ENCODE measurements at places on chromosomes 1 and 21.

DNA sequence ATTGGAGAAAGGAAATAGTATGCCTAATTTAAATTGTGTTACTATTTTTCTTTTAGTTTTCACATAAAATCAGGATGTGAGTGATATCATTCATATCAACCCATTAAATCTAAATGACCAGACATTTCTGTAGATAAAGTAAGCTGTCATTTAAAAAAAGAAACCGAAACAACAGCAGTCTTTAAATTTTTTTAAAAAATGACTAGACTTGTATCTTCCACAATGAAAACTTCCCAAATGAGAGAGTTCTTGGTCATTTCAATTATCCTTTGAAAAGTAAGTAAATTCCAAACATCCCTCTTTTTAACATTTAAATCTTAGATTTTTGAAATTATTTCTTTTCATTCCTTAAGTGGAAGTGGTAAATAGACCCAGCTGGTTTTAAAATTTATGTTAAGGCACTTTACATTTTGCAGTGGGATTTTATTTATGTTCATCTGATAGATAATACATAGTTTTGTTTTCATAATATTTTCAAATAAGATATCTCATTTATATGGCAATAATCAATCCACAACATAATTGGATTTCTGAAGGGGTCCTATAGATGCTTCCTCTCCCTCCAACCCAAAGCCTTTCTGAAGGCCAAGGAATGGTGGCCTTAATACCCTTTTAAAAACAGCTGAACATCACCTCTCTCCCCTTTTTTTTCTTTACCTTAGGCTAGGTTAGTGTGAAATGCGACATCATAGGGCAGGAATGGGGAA lies 3.1 kb downstream of the FOXD3 start:
- no peak for DNase-seq

- no peak for DNase-seq
Measured at GRCh38 chr1:233367057-233367803, 39.7 kb downstream of the MAP3K21 start.

DNA sequence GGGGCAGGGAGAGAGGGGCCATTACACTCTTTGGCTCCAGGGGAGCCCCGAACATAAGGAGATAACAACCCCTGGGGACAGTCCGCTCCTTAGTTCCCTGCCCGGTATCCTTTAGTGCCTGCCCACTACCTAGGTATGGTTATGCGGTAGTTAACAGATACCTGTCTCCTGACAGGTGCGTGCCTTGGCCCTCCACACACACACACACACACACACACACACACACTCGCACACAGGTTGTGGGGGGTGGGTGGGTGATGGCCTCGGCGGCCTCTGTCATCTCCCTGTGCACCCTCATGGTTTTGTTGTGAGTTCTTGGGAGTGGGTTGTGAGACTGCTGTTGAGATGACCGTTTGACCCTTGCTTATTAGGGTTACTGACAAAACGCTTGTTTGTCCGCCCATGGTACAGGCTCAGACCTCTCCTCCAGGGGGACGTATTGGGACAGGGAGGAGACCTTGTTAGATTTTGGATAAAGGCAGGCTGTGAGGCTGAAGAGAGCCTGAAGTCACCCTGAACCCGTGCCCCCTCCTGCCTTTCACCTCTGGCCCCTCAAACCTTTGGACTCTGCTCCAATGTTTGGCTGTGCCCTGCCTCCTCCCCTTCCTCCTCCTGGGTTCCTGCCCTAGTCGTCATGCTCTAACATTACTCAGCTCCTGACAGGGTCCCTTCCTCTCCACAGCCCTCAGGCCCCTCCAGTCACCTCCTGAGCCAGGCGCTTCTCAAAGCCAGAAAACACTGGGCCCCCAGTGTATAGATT lies 979 bp downstream of the RASSF5 start:
- DNase-seq: no peak

GRCh38 chr1:218674280-218674773 lies 329.2 kb downstream of the TGFB2 start:
- DNase-seq: no peak

DNA sequence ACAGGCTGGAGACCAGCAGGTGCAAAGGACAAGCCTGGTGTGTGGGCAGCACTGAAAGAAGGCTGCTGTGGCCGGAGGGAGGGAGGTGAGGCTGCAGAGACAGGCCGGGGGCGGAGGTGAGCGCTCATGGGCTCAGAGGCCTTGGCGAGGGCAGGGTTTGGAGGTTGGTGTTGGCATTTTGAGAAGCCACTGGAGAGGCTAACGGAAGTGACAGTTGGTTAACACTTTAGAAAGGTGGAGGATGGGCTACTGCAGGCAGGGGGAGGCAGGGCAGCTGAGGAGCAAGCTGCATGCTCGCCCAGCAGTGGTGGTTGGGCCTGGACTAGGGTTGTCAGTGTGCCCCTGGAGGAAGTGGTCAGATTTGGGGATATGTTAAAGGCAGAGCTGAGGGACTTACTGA lies 37.5 kb downstream of the QSOX1 start:
- DNase-seq: no peak

DNA sequence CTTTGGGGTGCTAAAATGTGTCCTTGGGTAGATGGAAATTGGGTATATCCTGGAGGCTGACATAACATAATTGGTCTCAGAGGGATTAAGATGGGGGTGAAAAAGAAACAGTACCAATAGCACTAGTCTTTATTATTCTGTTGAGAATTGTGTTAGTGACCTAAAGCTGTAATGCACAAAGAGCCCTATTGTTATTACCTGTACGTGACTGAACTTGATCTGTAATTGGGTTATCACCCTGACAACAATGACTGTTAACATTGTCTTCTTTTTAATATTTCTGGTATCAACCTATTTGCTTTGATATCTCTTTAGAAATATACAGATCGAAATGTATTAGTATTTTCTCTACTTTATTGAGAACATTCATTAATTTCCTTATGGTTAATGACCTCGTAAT lies 147.6 kb downstream of the NEK7 start:
- no peak for DNase-seq

DNA sequence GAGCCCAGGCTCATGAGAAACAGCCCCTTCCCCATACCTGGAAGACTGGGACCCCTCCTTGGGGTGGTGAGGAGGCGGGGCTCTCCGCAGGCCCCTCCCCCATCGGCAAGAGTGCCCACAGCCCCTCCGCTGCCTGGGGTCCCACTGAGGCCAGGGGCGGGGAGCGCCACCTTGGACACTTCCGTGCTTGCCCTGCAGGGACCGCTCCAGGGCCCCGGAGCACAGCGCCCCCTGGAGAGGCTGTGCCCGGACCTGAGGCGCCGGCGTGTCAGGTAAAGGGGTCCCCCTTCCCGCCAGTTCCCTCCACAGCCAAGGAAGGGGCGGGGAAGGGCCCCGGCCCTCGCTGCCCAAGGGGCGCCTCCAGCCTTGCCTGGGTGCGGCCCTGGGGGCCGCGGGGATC lies 21.5 kb downstream of the INAVA start:
- no peak for DNase-seq

DNA sequence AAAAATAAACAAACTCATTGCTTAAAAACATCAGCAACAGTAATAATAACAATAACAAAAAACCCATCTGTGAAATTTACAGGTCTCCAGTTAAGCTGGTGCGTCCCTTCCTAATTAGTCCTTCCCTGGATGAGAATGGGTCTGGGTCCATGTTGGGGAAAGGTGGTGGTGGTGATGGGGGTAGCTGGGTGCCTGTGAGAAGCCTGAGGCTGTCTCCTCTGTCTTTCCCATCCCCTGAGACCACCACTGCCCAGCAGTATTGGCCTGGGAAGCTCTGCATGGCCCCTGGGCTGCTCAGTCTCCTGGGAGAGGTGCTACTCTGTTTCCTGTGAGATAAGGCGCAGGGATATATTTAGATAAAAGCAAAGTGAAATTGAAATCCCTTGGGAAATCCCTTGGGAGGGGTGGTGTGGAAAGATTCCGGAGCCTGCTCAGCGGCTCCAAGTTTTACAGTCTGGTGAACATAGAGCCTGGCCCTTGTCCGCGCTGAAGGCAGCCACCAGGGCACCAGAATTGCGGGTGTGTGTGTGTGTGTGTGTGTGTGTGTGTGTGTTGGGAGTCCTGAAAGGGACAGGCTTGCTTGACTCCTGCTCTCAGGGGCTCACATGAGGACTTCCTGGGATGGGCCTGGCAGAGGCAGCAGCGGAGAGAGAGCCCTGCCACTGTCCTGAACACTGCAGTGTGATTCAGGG lies 150.2 kb downstream of the FOXD2 start:
- no peak for DNase-seq

DNA sequence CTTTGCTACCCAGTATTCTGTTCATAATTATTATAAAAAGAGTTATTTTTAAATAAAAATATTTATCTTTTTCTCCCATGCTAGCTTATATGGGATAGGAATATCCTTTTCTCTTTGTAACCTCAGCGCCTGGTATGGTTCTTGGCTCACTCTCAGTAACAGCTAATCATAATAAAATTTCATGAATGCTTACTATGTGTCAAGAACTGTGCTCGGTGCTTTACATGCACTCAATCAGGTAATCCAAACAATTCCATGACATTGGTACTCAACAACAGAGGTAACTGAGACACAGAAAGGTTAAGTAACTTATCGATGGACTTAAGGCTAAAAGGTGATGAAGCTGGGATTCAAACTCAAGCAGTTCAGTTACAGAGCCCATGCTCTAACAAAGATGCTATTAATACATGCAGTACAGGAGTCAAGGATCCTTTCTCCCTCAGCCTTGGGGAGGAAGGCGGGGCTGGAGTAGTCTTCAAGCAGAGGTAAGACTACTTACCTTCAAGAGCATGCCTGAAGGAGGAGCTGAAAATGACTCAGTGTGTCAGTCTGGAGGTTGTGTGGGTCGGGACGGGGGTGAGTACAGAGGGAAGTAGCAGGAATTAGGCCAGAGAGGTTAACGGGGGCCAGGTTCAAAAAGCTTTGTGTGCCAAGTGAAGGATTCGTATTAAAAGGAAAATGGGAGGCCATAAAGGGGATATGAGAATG lies 73.4 kb downstream of the PLPPR5 start:
- no peak for DNase-seq

- DNase-seq: no peak
Measured at GRCh38 chr1:15884477-15884876, 37.0 kb downstream of the SPEN start.

- no peak for DNase-seq
Measured at GRCh38 chr1:100045206-100045605, 75.4 kb downstream of the SLC35A3 start.

- no peak for DNase-seq
Measured at GRCh38 chr1:22618056-22618455, 18.4 kb upstream of the C1QA start.

DNA sequence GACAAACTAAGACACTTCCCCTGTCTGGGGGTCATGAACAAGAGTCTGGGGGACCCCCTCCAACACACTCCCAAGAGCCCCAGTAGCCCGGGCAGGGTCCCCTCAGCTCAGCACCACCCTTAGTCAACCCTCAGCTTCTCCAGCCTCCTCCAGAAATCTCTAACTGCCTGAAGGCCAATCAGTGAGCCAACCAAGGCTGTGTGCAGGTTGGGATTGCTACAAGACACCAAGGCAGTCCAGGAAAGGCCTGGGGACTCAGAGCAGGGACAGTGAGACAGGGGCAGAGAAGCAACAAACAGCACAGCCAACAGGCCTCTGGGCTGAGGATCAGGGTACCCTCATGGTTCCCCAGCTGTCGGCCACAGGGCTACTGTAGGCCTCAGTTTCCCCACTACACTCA lies 13.3 kb downstream of the SMIM12 start:
- no peak for DNase-seq

GRCh38 chr1:7070389-7071029 lies 285.3 kb downstream of the CAMTA1 start:
- DNase-seq: peak; percentile 76

GRCh38 chr1:165434281-165434680 lies 10.6 kb downstream of the RXRG start:
- peak; percentile 57 for DNase-seq

DNA sequence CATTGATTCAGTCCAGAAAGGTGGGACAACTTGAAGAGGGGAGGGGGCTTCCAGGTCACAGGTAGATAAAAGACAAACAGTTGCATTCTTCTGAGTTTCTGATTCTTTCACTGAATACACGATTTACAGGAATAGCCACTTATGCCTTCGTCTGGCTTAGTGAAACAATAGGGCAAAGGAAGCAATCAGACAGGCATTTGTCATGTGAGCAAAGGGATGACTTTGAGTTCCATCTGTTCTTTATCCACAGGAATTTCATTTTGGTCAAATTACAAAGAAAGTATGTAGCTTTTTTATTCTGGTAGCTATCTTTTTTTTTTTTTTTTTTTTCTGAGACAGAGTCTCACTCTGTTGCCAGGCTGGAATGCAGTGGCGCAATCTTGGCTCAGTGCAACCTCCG lies 202.5 kb downstream of the TTLL7 start:
- no peak for DNase-seq

GRCh38 chr21:32844653-32845436 lies 73.3 kb upstream of the PAXBP1 start:
- DNase-seq: no peak

- no peak for DNase-seq
Measured at GRCh38 chr1:100423832-100424337, 71.6 kb downstream of the CDC14A start.

- DNase-seq: peak; percentile 23
Measured at GRCh38 chr1:179818743-179819173, 58.8 kb downstream of the TOR1AIP2 start.

- no peak for DNase-seq
Measured at GRCh38 chr1:98086796-98087441, 166.1 kb upstream of the DPYD start.

- no peak for DNase-seq
Measured at GRCh38 chr1:224266915-224267856, 62.8 kb downstream of the NVL start.

GRCh38 chr1:204404629-204405028 lies 7.0 kb downstream of the PPP1R15B start:
- DNase-seq: no peak

DNA sequence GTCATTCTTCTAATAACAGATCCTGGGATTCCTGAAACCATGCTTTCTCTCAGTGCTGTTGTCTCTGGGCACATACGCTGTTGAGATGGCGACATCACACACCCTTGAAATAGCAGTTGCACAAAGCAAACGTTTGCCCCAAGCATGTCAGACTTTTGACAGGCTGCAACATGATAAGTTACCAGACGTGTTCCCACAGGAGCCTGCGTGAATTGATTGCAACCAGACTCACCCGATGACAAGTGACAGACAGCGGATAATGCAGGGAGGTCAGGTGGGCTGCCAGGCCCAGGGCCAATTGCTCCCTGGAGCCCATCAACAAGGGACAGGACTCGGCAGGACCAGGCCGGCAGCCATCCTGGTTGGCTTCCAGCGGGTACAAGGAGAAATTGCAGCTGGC lies 310.9 kb downstream of the SIPA1L2 start:
- DNase-seq: no peak

DNA sequence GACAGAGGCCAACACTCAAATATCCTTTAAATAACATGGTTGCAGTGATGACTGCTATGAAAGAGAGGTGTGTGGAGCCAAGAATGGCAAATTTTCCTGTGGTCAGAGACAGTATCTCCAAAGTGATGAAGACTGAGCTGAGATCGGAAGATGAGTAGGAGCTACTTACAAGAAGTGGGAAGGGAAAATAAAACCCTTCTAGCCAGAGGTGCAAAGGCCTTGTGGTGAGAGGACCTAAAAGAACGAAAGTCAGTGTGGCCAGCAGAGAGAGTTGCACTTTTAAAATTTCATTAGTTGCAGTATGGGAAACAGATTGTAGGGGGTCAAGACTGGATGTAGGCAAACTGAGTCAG lies 17.8 kb downstream of the SLAMF7 start:
- DNase-seq: no peak

Data from Ammon's horn (tissue), 1 donor.